Globus pallidus (tissue), 1 donor: ENCODE measurements at places on chromosomes 2 and 18.

GRCh38 chr2:48677450-48677849 lies 59.8 kb downstream of the GTF2A1L start:
- no peak for DNase-seq

- DNase-seq: no peak
These were observed 19.5 kb downstream of the GPR45 start for GRCh38 chr2:105261061-105261460.

DNA sequence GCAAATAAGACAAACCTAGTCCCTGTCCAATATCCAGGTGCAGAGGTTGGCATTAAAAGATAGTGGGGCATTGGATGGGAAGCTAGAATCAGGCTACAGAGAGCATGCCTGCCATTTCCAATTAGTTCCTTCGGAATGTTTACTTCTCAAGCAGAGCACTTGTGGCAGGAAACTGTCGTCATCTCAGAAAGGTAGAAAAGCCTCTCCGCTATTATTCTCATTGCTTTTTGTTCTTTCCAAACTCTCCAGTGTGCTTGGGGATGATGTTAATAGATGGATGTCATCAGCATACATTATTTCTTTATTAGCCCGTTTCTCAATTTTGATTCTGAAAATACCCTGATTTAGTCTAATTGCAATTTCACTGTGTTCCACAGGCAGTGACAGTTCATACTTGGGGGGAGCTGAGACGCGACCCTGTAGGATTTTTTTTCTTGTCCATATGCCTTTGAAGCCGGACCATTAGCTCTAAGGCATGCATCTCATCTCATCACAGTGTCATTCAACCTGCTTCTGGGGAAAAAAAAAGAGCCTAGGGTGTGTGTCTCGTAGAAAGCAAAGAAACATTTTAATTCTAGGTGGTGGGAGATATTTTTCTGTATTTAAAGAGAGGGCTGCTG lies 7.7 kb downstream of the ASB18 start:
- DNase-seq: no peak

DNA sequence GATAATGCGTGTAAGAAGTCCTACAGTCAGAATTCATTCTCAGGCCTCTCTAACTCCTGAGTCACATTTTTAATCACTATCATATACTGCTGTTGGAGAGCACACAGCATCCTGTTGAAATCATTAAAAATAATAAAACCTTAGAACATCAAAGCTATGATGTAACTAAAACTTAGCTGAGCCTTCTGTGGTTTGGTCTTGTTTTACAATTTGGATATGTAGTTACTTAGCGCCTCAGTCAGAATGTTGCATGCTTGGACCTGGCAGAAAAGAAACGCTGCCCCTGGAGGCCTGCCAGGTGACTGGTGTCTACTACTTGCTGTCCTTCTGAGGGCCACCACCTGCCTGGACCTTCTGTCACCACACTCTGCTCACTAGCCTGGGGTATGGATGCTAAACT lies 261.1 kb upstream of the RASGRP3 start:
- no peak for DNase-seq

DNA sequence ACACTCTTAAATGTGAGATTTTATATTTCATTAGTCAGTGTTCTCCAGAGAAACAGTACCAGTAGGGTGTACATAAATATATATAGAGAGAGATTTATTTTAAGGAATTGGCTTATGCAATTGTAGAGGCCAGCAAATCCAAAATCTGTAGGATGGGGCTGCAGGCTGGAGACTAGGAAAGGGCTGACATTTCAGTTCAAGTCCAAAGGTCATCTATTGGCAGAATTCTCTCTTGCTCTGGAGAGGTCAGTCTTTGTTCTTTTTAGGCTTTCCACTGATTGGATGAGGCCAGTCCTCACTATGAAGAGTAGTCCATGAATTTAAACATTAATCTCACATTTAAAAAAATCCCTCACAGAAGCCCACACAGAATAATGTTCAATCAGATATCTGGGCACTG lies 170.8 kb upstream of the NCKAP5 start:
- no peak for DNase-seq

DNA sequence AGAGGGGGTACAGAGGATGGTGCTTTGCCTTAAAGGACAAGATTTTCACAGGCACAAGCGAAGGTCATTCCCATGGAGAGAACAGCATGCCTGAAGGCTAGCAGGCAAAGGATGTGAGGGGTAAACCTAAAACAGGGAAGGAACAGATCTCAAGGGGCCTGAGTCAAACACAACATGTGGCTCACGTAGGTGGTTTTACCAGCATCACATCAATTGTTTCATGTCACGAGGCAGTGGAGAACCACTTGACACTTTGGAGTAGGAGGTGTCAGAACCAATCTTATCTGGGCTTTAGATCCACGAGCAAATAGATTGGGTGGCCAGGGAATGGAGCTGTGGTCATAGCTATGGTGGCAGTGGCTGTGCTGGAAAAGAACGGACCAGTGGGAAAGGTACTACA lies 8.4 kb downstream of the COX5B start:
- no peak for DNase-seq

GRCh38 chr2:236171181-236171679 lies 3.0 kb upstream of the GBX2 start:
- DNase-seq: no peak

GRCh38 chr2:71995067-71995665 lies 152.5 kb downstream of the CYP26B1 start:
- no peak for DNase-seq

DNA sequence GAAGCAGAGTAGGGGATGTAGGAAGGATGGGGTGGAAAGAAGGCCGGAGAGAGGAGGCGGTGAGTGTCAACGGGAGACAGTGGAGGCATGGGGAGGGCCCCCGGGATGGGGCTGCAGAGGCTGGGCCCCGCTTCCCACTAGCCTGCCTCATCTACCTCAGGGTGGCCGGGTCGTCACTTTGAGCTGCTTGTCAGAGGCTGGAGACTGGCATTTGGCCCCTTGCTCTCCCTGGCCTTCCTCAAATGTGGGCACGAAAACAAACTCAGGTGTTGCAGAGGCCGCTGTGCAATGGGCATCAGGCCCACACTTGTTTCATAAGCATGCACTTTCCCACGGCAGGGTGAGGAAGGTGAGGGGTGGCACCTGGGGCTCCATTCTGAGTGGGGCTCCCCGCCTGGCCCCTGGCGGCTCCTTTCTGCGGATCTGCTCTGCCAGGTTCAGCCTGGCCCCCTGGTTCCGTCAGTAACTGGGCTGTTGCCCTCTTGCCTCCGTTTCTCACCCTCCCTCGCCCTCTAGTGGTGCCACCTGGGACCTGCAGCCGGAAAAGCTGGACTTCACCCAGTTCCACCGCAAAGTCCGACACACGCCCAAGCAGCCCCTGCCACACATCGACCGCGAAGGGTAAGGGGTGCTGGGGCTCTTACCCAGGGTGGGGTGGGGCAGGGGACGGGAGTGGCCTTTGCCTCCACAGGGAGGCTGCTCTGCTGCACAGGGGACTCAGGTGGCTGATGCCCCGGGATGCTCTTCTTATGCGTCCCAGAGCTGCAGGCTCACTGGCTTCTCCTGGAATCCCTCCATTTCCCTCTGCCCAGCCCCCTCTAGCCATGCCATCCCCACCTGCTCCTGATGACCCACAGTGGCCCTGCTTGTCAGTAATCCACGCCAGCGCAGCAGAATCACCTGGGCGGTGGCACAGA lies 125.4 kb downstream of the CTIF start:
- peak; percentile 66 for DNase-seq

- DNase-seq: peak; percentile 98
These were observed 208.1 kb upstream of the HAAO start for GRCh38 chr2:43000242-43001054.

DNA sequence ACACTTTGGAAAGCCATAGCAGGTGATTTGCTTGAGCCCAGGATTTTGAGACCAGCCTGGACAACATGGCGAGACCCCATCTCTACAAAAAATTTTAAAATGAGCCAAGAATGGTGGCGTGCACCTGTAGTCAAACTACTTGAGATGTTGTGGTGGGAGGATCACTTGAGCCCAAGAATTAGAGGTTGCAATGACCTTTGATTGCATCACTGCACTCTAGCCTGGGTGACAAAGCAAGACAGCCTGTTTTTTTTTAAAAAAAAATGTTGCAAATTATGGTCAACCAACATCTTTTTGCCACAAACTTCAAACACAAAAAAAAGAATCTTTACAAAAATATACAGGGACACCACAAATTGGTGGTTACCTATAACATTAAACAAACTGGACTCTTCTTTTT lies 40.3 kb downstream of the MEX3C start:
- DNase-seq: no peak

GRCh38 chr2:110873056-110873502 lies 140.7 kb downstream of the ACOXL start:
- DNase-seq: no peak
